ENCODE measurements at places on chromosomes 2 and 18. TPM values are rescaled to one million over a fixed set of nuclear protein-coding genes. Genes with fewer than 3 reads are reported as not detected.

Gene C1QL2
- not detected for total RNA-seq

Gene SPDYA
- total RNA-seq, result 0.13 TPM

Gene SLC30A3
- total RNA-seq, result 6.3 TPM

Gene ATG9A
- 34.5 TPM for total RNA-seq

Gene FAM110C
- 0.39 TPM for total RNA-seq

Gene NYAP2
- not detected for total RNA-seq

Gene HOXD10
- 7.8 TPM for total RNA-seq

Gene OR6B3
- not detected for total RNA-seq

Gene ALPI
- not detected for total RNA-seq

Gene CXCR4
- total RNA-seq, result 26.8 TPM

Gene SERPINB13
- total RNA-seq, result not detected

Gene GPR55
- not detected for total RNA-seq

Gene ELOA2
- not detected for total RNA-seq

Gene LRATD1
- 7.2 TPM for total RNA-seq

Gene EFEMP1
- total RNA-seq, result 3,306 TPM

Gene FAM237A
- total RNA-seq, result not detected

Gene POTEC
- not detected for total RNA-seq

Gene UGT1A4
- total RNA-seq, result not detected

Gene GRP
- total RNA-seq, result not detected

Gene MAL
- not detected for total RNA-seq

Gene HJURP
- total RNA-seq, result 9.5 TPM

Gene MYO3B
- total RNA-seq, result not detected

Gene CFAP65
- not detected for total RNA-seq

Gene SIGLEC15
- total RNA-seq, result under 0.01 TPM

Gene TBR1
- under 0.01 TPM for total RNA-seq

Gene GPR75
- 1.3 TPM for total RNA-seq

Gene GCG
- not detected for total RNA-seq

Gene LAMA1
- total RNA-seq, result 0.13 TPM

Gene UBE2E3
- total RNA-seq, result 26.6 TPM

Gene SNED1
- 8.6 TPM for total RNA-seq

Gene ARHGEF4
- total RNA-seq, result 0.63 TPM

Gene RAB6D
- total RNA-seq, result not detected

Gene NT5C1B
- not detected for total RNA-seq

Gene OXER1
- not detected for total RNA-seq

Gene CIDEA
- not detected for total RNA-seq

Gene NOSTRIN
- 2.5 TPM for total RNA-seq

Gene IL18RAP
- not detected for total RNA-seq

Gene SLC9A2
- total RNA-seq, result not detected

Gene CIB4
- not detected for total RNA-seq

Gene CARF
- 2.4 TPM for total RNA-seq

Gene IL37
- not detected for total RNA-seq

Gene AGXT
- total RNA-seq, result not detected

Gene LAMA3
- total RNA-seq, result 7.0 TPM

Gene DSG1
- total RNA-seq, result not detected

Gene RAB3GAP1
- total RNA-seq, result 43.8 TPM

Gene SIX3
- total RNA-seq, result not detected

Gene IL36B
- total RNA-seq, result not detected

Gene CXCR1
- not detected for total RNA-seq

Gene NEB
- 0.63 TPM for total RNA-seq

Gene SETBP1
- 6.4 TPM for total RNA-seq

Gene STEAP3
- total RNA-seq, result 7.7 TPM

Gene SKOR2
- not detected for total RNA-seq

Gene LIMS2
- 3.1 TPM for total RNA-seq
